ENCODE measurements at places on chromosomes 16 and 17.
A peak's percentile ranks its signal among the peaks of the same experiment; 100 is the strongest.

DNA sequence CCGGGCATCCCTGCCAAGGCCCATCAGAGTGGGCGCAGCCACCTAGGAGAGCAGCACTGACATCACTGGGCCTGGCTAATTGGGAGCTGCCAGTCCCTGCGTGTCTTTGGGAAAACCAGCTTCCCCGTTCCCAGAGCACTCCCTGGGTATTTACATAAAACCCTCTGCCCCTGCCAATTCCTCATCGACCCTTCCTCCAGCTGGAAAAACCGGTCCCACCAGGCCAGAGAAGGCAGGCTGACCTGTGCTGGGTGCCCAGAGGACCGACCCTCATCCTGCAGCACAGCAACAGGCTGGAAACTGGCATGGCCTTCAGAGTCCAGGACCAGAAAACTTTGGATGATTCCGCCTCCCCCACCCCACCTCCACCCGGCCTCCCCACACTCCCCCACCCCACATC, 8.2 kb upstream of the FOXN1 start:
- DNase-seq = no peak

- no peak for DNase-seq
Measured at GRCh38 chr17:61317779-61318178, 81.9 kb upstream of the TBX2 start.

DNA sequence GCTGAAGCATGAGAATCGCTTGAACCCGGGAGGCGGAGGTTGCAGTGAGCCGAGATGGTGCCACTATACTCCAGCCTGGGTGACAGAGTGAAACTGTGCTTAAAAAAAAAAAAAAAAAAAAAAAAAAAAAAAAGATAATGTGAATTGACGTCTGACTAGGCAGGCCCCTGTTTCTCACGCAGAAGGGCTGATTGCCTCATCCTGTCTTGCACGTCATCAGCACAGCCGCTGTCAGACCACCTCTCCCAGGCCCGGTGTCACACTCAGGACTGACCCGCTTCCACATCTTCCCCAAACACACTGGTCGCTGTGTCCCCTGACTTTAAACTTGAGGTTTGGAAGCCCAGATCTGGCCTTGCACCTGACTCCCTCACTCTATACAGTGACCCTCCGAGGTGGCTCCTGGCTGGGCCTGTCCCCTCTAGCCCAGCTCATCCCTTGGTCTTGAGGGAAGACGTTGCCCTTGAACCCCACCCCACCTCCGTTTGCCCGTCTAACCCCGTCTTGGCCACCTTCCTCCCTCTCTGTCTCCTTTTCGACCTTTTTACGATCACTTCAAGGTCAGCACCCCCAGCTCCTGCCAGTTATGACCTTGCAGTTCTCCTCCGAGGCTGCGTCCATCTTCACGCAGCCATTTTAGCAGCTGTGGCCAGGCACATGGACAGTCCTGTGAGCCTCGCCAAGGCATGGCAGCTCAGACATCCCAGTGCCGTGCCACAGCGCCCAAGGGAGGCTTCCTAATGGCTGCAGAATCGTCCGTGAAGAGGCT, 149.9 kb upstream of the PLCG2 start:
- DNase-seq = no peak

GRCh38 chr17:16989230-16989952, 17.5 kb upstream of the TNFRSF13B start:
- no peak for DNase-seq

DNA sequence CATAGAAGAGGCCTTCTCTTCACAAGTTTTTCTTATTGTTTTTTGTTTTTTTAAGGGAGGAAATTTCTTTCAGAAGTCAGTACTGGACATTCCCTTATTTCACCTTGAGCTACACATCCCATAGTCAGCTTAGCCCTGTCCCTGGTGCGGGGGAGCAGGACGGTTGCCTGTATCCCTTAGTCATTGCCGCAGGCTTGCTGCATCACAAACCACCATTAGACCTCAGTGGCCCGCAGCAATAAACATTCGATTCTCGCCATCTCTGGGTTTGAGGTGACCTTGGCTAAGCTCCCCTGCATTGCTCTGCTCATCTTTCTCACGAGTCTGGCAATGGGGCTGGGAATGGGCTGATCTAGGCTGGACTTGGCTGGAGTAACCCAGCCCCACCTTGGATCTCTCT, 692.5 kb downstream of the WWOX start:
- DNase-seq = no peak

- DNase-seq = no peak
Measured at GRCh38 chr16:1590366-1590765, 21.5 kb downstream of the IFT140 start.

DNA sequence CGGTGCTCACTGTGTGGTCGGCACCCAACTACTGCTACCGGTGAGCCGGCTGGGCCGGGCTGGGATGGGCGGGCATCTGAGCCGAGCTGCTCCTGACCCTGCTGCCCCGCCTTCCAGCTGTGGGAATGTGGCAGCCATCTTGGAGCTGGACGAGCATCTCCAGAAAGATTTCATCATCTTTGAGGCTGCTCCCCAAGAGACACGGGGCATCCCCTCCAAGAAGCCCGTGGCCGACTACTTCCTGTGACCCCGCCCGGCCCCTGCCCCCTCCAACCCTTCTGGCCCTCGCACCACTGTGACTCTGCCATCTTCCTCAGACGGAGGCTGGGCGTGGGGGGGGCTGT, 6.9 kb downstream of the TBX6 start:
- no peak for DNase-seq

DNA sequence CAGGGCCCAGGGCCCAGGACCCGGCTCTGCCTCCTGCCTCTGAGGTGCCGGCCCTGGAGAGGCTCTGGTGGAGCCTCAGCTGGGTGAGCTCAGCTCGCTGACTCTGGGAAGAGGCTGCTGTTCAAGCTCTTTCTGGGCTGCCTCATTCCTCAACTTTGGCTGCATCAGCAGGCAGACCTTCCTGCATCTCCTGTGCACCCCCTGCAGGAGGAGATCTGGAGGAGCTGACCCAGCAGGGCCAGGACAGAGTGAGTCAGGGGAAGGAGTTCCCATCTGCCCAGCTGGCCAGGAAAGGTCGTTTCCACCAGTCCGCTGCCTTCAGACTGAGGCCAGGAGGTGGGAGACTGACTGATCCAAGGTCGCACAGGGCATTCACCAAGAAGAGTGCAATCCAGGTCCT, 10.7 kb downstream of the CRHR1 start:
- no peak for DNase-seq

GRCh38 chr17:8831234-8831849, 32.2 kb upstream of the MFSD6L start:
- DNase-seq = no peak

- no peak for DNase-seq
Measured at GRCh38 chr17:29061036-29061435, 18.1 kb downstream of the PIPOX start.

- no peak for DNase-seq
Measured at GRCh38 chr17:69592692-69593350, 178.3 kb downstream of the MAP2K6 start.

GRCh38 chr16:75503801-75504200, 8.6 kb upstream of the CHST6 start:
- DNase-seq = no peak

GRCh38 chr16:85947230-85948137, 48.5 kb downstream of the IRF8 start:
- DNase-seq = peak; percentile 40

DNA sequence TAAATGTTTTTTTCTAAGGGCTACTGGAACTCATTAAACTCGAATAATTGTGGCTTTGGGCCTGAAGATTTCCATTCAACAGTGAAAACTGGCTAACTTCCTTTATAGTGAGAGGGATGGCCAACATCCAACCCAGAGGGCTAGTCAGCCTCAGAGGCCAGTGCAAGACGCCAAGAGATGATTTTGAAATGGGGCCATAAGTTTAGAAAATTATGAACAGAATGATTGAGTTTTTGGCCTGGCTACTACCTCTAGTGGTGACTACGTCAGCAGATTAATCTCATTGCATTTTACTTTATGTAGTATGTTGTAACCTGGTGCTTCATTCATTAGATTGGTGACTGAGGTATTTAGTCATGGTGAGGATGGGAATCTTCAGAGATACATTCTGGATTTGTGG, 28.4 kb downstream of the HAPSTR1 start:
- DNase-seq = no peak

GRCh38 chr16:53737552-53737951, 33.6 kb downstream of the FTO start:
- DNase-seq = no peak

DNA sequence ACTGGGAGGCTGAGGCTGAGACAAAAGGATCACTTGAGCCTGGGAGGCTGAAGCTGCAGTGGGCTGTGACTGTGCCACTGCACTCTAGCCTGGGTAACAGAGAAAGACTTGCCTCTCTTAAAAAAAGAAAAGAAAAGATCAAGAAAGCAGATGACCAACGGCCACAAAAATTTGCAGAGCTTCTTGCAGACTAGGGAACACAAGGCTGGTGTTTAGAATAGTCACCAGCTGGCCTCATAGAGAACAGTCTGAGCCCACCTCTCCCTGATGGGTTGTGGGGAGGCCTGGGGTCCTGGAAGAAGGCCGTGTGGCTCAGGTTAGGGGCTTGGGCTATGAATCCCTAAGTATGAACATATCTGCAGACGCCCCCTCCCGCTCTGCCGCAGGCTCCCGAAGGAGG, 73.7 kb upstream of the MED9 start:
- DNase-seq = no peak

GRCh38 chr16:1615761-1616160, 3.6 kb downstream of the CRAMP1 start:
- no peak for DNase-seq

- DNase-seq = no peak
Measured at GRCh38 chr17:61352781-61353491, 46.7 kb upstream of the TBX2 start.

DNA sequence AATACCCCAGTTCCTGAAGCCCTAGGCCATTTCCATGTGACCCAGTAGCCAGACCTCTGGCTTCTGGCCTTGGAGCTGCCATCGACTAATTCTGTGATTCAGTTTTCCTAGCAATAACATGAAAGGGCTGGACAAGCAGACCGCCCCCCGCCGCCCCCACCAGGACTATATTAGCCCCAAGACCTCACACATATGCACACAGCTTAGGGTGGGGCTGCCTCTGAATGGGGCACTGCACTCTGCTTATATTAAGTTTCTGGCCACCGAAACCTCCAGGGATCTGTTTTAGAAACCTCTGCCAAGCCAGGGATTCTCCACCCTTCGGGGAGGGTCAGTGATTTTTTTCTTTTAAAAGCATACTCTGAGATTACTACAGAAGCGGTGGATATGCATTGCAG, 2.3 kb downstream of the RAB11FIP4 start:
- no peak for DNase-seq

- no peak for DNase-seq
Measured at GRCh38 chr17:19346351-19347255, 15.9 kb downstream of the B9D1 start.

Measured in activated T-helper 9 cell treated with anti-CD3 and anti-CD28 coated beads, Interleukin-2, amount 50 U/mL, for 16 hours (primary cell).